ENCODE measurements at places on chromosomes 3 and 15. TPM values are rescaled to one million over a fixed set of nuclear protein-coding genes. Genes with fewer than 3 reads are reported as not detected.

- no peak for DNase-seq
These were observed 369.9 kb upstream of the C2CD4B start for GRCh38 chr15:62534996-62535395.

- no peak for DNase-seq
These were observed 182.3 kb upstream of the NDN start for GRCh38 chr15:23869396-23869795.

DNA sequence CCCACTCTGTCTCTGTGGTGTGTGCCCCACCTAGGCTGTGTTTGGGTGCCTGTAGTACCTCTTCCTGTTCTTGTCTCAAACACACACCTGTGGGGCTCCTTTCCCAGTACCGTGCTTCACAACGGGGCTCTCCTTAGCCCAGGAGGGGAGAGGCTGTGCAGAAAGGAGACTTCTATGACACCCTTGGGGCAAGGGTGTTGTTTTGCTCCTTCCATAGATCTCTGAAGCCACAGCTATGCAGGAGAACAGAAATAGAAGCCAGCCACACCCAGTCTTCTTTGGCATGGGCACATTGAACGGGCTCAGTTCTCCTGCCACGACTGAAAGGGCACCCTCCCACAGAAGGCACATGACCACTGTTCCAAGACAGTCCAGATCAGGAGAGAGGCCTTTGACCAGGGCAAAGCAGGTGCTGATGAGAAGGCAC is 74.3 kb downstream of the LIPC start:
- no peak for DNase-seq

DNA sequence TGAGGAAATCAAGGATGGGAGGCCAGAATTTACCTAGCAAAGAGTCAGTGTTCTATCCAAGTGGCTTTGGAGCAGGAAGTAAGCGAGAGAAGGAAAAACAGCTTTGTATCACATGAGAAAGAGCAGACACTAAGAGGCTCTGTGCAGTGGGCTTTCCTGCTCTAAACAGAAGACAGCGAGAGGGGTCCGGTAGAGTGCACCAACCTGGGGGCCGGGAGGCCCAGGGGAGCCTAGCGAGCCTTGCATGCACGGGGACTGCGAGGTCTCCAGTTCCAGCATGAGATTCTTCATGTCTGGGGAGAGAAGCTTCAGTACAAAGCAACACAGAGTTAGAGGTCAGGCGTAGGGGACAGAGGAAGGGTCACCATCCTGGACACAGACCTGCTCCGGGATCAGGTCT is 33.5 kb downstream of the COLQ start:
- DNase-seq: no peak

- no peak for DNase-seq
These were observed 571.4 kb upstream of the NAALADL2 start for GRCh38 chr3:174287705-174288104.

GRCh38 chr3:128597900-128598299 is 52.7 kb downstream of the RPN1 start:
- DNase-seq: no peak

DNA sequence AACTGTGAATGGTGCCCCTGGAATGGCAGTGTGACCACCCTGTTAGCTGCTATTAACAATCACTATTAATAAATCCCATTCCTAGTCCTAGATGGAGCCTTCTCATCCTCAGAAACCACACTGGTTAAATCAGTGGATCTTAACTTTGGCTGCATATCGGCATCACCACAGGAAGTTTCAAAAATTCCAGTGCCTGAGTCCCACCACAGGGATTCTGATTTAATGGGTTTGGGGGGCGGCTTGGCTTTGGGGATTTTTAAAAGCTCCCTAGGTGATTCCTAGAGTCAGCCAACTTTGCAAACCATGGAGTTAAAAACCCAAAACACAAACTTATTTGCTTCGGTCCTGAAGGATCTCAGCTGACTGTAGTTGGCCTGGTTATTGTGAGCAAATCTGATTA is 3.1 kb downstream of the FAM107A start:
- no peak for DNase-seq

- no peak for DNase-seq
These were observed 315.9 kb downstream of the LSAMP start for GRCh38 chr3:116129187-116129946.

- DNase-seq: no peak
These were observed 61.8 kb downstream of the FOXB1 start for GRCh38 chr15:60065951-60066350.

DNA sequence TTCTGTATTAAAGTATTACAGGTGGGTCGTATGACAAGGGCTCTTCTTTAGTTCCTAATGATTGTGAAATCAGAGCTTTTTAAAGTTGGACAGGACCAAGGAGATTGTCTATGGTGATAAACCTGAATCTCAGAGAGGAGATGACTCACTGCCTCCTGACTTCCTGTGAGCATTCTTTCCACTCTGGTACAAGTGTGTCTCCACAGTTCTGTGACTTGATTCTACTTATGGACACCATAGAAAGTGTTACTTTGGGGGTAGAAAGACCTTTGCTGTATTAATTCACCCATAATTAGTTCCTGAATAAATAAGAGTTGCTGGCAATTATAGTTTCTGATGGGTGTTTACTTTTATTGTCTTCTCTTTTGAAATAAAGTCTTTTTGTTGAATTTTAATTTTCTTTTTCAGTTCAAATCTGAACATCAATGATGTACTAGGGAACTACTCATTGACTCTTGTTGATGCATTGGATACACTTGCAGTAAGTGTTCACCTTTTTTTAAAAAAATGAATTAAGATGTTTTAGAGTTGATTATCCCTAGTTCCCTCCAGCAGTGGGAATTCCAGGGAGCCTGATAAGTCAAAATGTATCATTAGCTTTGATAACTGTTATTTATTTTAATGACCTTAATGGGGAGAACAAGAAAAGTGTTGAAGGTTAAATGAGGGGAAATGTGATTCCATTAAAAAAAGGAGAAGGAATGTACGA is 7.4 kb downstream of the EDEM1 start:
- DNase-seq: no peak

DNA sequence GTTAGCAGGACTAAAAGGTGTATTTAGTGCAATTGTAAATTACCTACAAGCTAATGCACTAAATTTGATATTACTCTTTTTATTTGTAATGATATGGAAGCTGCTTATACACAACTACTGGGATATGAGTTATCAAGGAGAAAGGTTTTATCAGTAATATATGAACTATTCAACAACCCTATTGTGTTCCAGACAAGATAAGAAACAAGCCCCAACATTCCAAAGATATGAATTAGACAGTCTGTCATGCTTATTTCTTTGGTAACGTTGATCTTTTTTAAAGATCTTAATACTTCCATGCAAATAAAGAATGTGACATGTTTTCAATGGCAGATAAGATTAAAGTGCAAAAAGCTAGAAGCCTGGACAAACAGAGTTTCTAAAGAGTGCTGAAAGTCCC is 314.0 kb upstream of the THBS1 start:
- DNase-seq: no peak

DNA sequence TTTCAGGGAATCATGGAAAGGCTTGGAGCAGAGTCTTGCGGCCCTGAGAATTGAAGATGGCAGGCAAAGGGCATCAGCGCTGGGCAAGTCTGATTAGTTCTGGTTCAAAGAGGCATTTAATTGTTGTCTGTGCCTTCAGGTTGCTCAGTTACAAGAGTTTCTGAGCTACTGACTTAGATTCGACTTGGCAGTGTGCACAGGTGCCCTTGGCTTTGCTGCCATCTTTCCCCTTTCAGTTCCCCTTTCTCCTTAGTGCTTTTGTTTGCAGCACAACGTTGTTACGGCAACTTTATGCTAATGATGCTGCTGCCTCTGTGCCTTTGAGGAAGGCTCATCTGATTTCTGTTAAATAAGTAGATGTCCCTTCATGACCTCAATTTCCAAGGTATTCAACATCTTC is 12.5 kb downstream of the P2RY14 start:
- DNase-seq: no peak

The KLHL6 gene
- polyA plus RNA-seq: 1.2 TPM

The RHOV gene
- 1.2 TPM for polyA plus RNA-seq

The GOLGA8A gene
- 8.2 TPM for polyA plus RNA-seq

The SEMA5B gene
- polyA plus RNA-seq: 0.25 TPM

The ANKRD34C gene
- polyA plus RNA-seq: not detected

The AQR gene
- 12.9 TPM for polyA plus RNA-seq

The LIPC gene
- polyA plus RNA-seq: not detected

Data from stomach (tissue), 19 donors.